ENCODE measurements at places on chromosomes 11 and 22. TPM values are rescaled to one million over a fixed set of nuclear protein-coding genes. Genes with fewer than 3 reads are reported as not detected.

DNA sequence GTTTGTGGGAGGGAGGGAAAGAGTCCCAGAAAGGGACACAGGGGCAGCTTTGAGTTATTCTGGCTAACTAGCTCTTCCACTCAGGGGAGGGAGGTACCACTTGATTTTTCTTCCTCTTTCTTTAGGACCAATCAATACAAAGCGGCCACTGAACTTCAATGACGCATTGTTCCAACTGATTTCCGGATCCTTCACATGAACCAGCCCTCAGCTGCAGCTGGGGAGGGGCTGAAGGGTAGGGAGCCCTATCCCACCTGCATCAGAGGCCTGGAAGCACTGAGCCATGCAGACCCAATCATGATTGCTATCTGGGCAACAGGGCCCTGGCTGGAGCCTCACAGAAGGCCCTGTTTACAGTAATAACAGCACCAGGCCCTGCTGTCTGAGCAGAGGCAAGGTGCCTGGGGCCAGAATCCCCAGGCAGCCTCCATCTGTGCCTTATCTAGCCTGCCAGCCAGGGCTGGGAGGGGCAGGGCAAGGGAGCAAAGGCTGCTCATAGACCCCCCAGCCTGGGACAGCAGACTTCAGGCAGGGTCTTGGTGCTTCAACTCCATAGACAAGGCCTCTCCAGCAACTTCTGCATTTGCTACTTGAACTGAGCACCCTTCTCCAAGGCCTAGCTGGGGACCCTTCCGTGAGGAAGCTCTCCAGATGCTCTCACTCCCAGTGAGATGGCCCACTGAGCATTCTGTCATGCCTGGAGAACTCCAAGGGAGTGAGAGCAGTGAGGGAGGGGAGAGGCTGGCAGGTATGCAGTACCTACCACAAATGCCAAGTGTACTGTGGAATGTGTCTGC is 22.5 kb downstream of the CLPB start:
- no peak for DNase-seq

DNA sequence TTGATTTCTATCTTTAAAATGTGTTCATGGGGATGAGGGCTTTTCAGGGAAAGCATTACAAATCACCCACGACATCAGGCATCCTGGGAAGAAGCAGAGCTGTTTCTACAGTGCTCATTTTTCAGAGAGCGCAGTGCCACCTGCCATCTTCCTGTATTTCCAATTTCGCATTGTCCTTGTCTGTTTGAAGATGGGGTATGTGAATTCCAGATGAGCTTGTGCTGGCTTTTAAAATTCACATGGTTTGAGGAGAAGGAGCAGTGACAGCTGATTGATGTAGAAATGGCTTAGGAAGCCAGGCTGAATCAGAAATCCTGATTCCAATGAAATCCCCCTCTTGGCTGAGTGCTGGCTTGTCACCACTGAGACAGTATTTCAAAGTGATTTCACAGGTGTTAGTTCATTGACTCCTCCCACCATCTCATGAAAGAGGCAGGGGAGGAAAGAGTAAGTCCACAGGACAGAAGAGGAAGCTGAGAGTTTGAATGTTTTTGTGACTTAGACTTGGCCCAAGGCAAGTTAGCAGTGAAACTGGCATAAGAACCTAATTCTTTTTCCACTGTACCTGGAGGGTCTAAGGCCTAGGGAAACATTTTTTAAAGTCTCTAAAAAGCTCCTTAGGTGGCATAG is 344.6 kb upstream of the C11orf87 start:
- DNase-seq = no peak

DNA sequence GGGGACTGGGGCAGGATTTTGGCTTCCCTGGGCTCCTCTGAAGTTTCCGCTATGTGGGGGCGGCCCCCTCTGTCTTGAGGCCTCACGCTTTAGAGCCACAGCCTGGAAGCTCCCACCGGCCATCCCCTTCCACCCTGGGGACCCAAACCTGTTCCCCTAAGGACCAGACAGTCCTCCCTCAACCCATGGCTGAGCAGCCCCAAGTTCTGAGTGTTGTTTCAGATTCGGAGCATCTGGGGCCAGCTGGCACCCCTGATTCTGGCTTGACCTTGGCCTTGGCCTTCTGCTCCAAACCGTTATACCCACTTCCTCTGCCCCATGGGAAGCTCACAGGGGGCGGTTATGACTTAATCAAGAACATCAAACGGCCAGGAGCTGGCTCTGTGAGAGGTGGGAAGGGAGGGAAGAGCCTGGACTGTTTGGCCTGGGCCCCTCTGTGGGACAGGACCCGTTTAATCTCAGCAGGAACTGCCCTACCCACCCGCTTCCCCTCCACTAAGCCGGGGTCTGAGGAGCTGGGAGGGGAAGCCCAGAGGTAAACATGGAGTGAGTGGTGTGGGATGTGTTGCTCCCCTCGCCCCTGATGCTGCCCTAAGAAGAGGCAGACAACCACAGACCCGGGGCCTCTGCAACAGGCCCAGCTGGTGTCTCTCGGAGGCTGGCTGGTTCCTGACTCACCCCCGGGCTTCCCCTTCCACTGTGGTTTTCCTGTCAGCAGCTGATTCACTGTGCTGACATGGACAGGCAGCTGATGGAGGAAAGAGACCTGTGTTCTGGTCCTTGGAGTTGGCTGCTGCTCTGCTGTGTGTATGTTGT is 3.4 kb downstream of the CD82 start:
- DNase-seq = peak; percentile 80

GRCh38 chr11:20026629-20027555 is 133.4 kb downstream of the DBX1 start:
- DNase-seq = no peak

DNA sequence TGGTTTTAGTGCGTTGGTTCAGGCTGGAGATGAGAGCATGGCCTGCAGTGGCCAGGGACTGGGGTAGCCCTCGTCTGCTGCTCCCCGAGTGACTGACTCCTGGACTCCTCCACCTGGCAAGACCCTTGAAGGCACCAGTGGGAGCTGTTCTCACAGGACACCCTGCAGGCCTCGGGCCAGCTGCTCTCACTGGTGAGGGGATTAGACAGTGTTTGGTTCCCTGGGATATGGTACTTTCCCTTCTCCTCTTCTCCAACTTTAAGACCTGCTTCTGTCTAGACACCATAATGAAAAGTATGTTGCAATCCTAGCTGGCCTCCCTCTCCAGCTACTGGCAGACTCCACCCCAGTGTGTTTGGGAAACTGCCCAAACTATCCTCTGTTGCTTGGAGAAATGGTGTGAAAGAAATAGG is 168.8 kb upstream of the CADM1 start:
- peak; percentile 63 for DNase-seq

- DNase-seq = no peak
Measured at GRCh38 chr11:33040862-33041453, 1.6 kb downstream of the TCP11L1 start.

GRCh38 chr11:76660533-76661305 is 9.8 kb downstream of the LRRC32 start:
- DNase-seq = no peak

- DNase-seq = no peak
Measured at GRCh38 chr11:93648158-93648557, 13.3 kb upstream of the CEP295 start.

DNA sequence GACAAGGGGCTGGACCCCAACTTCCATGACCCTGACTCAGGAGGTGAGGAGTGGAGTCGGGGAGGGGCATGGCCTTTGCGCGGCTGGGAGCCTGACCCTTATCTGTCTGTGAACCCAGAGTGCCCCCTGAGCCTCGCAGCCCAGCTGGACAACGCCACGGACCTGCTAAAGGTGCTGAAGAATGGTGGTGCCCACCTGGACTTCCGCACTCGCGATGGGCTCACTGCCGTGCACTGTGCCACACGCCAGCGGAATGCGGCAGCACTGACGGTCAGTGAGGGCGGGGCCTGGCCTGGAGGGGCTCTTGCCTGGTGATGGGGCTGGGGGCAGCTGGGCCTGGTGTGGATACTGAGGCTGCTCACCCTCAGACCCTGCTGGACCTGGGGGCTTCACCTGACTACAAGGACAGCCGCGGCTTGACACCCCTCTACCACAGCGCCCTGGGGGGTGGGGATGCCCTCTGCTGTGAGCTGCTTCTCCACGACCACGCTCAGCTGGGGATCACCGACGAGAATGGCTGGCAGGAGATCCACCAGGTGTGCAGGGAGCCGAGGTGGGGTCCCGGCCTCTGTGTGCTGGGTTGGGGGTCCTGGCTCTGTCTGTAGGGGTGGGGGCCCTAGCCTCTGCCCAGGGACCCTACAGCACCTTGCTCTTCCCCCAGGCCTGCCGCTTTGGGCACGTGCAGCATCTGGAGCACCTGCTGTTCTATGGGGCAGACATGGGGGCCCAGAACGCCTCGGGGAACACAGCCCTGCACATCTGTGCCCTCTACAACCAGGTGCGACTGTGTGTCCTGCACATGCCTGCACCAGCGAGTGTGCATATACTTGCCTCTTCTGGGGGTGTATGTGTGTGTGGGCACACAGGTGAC is 6.3 kb downstream of the SHANK3 start:
- no peak for DNase-seq

DNA sequence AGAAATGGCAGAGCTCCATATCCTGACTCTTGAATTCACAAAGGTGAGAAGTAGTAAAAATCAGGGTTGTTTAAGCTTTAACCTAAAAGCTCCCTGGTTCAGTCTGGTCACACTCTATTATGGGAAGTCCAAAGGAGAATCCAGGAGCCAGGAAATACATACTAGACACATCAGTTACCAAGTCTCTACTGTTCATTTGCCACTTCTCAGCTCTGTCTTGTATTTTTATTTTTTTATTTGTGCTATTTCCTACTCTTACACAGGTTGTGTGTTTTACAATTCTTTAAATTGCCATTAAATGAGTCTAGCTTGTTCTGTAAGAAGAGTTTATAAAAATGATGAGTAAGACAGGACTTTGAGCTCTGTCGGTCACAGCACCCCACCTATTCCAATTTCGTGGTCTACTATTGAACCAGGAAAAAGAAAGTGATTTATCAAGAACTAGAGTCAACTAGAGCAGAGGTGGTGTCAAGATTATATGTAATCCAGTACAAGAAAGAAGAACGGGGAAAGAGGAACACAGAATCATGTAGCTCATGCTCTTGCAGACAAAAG is 9.7 kb downstream of the MS4A12 start:
- no peak for DNase-seq

- DNase-seq = no peak
Measured at GRCh38 chr22:49203091-49203858, 624.4 kb downstream of the BRD1 start.

DNA sequence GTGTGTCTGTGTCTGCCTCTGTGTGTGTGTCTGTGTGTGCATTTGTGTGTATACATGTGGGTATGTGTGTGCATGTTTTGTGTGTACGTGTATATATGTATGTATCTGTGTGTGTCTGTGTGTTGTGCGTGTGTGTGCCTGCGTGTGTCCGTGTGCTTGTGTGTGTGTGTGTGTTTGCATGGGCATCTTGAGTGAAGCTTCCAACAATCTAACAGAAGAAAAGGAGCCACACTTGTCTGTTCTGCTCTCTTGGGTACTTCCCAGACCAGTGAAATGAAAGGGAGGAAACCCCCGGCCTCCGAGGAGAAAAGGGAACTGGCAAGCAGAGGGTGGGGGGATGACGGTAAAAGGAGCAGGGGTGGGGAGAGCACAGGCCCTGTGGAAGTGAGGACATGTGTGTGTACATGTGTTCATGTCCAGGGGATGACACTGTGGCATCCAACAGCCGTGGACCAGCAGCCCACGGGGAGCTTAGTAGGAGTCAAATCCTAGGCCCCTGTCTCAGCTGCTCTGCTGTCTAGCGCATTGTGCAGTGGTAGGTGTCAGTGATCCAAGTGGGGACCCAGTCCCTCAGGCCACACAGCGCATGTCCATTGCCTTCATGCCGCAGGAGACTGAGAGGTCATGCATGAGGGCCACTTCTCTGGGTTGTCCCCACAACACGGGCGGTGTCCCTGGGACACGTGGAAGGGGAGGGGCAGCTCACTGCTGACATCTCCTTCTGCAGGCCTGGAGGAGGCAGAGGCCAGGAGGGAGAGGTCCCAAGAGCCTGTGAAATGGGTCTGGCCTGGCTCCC is 8.1 kb downstream of the CSF2RB start:
- DNase-seq = no peak

DNA sequence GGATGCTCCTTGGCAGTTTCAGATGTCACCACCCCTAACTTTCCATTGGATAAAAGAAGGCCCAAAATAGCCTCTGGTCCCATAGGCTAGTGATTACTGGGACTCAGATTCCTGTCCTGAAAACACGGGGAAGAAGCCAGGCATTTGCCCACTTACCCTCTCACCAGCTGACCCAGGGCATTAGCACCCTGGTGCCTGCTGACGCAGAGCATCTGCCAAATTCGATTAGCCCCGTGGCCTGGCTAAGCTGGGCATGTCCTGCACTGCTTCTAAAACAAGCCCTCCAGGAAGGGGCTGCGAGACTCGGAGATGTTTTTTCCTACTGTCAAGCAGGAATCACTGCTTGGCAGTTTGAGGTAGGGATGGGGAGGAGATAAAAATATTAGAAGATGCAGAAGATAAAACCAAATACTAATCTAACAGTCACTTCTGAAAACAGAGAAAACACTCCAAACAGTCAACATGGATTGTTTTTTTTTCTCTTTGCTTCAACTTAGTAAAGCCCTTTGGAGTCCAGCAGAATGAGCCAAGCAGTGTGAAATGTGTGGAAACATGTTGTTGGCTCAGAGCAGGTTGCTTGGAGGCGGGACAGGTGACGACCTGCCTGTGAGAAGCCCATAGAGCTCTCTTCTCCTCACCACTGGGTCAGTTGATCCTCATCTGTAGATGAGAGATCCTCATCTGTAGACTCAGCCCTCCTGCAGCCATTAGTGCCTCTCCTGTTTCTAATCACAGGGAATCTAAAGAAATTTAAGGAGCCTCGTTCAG is 54.0 kb downstream of the BDNF start:
- DNase-seq = peak; percentile 55

DNA sequence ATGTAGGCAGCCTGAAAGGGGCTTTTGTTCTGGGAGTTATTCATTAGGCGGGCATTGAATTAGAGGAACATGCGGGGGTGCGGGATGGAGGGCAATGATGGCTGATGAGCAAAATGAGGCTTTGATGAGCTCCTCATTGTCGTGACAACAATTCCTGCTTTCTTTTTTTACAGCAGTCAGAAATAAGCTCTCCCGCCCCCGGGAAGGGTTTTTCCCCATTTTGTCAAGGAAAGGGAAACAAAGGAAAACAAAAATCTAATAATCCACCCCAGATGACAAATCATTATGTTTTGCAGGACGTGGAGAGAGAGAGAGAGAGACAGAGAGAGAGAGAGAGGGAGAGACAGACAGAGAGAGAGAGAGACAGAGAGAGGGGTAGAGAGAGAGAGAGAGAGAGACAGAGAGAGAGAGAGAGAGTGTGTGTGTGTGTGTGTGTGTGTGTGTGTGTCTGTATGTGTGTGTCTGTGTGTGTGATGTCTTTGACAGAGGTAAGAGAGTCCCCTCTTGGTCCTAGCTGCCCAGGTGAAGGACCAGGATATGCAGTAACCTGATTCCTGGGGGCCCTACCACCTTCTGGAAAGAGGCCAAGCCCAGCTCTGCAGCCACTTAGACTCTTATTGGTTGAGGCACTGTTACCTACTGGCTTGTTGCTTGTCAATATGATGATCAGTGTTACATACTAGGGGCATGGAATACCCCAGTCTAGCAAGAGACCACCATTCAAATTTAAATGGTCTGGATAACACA is 46.7 kb upstream of the PARVA start:
- no peak for DNase-seq

- no peak for DNase-seq
Measured at GRCh38 chr11:10325277-10326011, 20.6 kb downstream of the ADM start.

MB gene
- 6,836 TPM for total RNA-seq

GDPD5 gene
- total RNA-seq = 10.3 TPM

ELFN2 gene
- not detected for total RNA-seq

APOBEC3A gene
- 0.46 TPM for total RNA-seq

MUC5AC gene
- total RNA-seq = not detected

CCDC82 gene
- 12.3 TPM for total RNA-seq

KIF18A gene
- total RNA-seq = not detected

IGSF22 gene
- 0.08 TPM for total RNA-seq

MS4A8 gene
- 0.23 TPM for total RNA-seq

SUSD2 gene
- total RNA-seq = 1.6 TPM
